Activated CD4-positive, alpha-beta T cell treated with anti-CD3 and anti-CD28 coated beads, Interleukin-2, amount 50 U/mL, for 48 hours (primary cell): ENCODE measurements at places on chromosomes 1 and 21.

GRCh38 chr1:32014199-32014947, 705 bp downstream of the KHDRBS1 start:
- peak; percentile 51 for DNase-seq

DNA sequence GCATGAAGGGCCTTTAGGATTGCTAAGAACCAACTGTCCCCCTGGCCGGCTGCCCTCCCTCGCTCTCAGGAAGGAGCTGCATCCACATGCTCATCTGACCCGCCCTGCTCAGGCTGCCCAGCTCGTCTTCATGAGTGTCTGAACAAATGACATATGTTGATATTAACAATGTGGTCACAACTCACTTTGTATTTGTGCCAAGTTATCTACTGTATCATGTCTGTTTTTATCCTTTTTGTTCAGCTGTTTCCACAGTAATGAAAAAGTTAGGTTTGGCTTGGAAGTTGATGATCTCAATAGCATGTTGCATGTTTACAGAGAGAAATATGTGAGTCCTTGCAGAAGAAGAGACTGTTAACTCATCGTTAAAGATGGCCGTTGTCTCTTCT, 75.1 kb downstream of the PHTF1 start:
- no peak for DNase-seq

DNA sequence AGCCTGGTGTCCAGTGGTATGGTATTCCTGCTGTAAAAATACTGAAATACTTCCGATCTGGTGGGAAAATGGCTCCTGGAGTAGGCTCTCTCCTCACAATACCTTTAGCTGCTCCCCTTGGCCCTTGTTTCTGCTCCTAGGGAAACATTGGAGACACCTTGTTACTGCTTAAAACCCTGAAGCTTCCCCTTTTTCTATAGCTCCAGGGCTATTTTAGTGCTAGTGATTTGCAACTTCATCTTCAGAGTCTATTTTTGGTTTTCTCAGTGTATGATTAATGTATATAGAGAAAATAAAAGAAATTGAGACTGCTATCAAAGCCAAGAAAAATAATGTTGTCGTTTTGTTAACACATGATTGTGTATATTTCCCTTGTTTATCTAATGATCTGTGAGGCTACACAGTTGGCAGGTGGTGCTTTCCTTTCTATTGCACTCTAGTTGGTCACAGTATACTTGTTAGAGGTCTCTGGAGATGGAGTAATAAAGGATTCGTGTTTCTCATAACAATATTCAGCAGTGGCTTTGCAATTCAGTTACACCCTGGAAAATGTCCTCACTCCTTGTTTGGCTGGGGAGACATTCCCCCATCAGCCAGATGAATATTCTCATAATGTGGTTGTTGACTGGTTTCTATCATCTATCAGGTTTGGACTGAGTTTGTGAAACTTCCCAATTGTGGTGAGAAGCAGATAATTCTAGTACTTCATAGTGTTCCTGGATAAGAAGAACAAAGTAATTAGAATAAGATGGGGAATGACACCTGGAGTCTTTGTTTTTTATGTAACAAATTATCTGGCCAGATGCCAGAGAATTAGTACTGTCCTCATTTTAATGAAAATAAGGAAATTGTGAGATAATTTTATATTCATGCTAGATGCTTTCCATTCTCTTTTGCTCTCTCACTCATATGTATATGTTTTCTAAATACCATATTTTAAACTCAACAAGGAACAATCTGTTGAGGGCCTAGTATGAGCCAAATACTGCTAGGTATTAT, 44.8 kb upstream of the CACYBP start:
- no peak for DNase-seq

GRCh38 chr1:30899577-30900389, 8.8 kb downstream of the SDC3 start:
- DNase-seq: no peak

- DNase-seq: no peak
Observed at GRCh38 chr1:30867537-30867936, 41.0 kb downstream of the SDC3 start.

DNA sequence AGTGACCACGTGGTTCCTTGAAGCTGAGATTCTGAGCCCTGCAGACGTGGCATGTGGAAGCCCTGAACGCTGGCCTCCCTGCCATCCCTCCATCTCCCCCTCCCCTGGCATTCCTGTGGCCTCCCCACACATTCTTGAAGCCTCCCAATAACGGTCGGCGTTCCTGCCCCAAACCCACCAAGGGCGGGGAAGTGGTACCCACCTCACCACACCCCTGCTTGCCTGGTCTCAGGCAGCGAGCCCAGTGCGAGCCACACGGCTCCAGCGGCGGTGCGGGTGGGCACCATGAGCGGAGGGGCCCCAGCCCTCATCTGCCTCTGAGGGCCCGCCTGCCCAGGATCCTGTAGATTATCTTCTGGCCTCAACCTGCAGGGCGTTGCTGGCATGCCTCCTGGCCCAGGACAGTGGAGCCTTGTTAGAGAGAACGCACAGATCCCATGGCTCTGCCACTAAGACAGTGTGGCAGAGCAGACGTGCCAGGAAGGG, 20.6 kb upstream of the PRELP start:
- DNase-seq: no peak

GRCh38 chr21:22450507-22450906, 1452.3 kb downstream of the NCAM2 start:
- DNase-seq: no peak

DNA sequence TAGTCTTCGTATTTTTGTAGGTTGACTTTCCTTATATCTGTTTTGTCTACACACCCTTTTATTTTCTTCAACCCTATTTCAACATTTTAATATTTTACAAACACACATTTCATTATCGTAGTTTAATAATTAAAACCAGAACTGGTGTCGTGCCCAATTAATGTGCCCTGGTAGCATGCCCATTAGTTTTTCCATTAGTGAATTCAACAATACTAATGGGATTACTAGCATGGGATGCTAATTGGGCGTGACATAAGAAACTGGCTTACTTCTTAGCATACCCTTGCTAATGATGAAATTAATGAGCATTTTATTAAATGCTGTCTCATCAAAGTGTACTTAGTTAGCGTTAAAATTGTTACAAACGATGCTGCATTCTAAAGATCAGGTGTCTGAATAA, 332.7 kb downstream of the USH2A start:
- no peak for DNase-seq

GRCh38 chr1:42240966-42241755, 76.6 kb upstream of the GUCA2A start:
- DNase-seq: no peak

- no peak for DNase-seq
Observed at GRCh38 chr1:231818337-231818736, 191.7 kb downstream of the DISC1 start.

GRCh38 chr21:38159355-38159754, 97.4 kb upstream of the KCNJ15 start:
- peak; percentile 54 for DNase-seq

DNA sequence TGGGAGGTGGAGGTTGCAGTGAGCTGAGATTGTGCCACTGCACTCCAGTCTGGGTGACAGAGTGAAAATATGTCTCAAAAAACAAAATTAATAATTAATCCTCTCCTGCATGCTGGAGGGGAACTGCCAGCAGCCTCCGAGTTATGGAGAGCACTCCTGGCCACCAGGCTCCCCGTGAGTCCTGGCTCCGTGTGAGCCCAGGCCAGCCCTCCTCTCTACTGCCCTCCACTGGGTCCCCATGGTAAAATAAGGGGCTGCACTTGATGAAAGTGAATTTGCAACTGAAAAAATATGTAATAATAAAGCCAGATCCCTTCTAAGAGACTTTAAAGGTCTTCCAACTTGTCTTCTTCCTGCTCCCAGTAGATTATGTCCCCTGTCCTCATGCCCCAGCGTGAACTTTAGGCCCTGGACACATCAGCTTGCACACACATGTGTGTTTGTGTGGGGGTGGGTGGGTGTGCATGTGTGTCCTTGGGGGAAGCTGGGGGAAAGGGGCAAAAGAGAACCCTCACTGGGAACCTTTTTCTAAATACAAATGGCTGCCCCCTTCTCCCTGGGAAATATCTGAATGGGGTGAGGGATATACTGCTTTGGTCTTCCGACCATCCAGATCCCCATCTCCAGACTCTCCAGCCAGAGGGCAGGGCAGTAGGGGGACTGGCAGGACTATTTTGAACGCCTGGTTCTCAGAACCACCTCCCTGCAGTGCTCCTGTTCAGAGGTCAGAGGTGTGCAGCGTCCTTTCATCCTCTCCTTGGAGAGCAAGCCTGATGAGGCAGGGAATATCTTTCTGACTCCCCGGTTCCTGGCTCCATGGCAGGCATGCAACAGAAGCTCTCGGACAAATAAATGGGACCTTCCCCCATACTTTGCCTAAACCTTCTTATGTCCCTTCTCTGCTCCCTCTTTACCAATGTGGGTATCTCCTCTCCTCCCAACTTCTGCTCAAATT, 26.2 kb downstream of the NEK2 start:
- DNase-seq: no peak

- DNase-seq: no peak
Observed at GRCh38 chr1:76802094-76802493, 65.2 kb upstream of the ST6GALNAC5 start.

DNA sequence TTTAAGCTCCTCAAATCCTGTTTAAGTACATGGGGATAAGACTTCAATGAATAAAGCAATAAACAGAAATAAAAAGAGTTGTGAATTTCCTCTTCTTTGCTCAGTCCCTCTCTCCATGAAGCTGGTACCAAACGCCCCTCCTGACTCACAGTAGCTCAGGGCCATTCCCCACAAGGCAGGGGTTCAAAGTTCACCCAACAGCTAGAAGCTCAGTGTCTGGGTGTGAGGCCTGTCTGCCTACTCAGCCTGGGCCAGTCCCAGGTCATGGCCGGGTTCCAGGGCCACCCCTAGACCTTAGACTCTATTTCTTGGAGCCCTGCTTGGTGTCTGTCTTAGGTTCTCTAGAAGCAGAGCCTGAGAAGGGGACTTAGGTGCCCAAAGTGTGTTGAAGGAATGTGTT, 251.5 kb downstream of the GRIK3 start:
- DNase-seq: no peak

DNA sequence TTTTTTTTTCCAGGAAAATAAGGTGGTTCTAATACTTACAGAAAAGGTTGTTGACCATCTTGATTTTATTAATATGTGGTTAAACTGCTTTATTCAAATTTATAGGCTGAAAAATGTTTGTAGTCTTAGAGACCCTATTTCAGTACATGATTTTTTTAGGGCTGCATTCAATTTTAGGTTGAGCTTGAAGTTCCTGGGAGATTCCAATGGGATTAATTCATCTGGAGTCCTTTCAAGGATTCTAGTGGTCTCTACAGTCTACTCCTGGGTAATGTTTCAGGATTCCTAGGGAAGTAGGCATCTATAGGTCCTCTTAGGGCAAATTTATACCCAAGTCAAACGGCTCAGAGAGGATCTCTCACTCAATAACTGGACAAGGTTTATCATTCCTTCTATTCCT, 126.7 kb downstream of the HMCN1 start:
- no peak for DNase-seq

DNA sequence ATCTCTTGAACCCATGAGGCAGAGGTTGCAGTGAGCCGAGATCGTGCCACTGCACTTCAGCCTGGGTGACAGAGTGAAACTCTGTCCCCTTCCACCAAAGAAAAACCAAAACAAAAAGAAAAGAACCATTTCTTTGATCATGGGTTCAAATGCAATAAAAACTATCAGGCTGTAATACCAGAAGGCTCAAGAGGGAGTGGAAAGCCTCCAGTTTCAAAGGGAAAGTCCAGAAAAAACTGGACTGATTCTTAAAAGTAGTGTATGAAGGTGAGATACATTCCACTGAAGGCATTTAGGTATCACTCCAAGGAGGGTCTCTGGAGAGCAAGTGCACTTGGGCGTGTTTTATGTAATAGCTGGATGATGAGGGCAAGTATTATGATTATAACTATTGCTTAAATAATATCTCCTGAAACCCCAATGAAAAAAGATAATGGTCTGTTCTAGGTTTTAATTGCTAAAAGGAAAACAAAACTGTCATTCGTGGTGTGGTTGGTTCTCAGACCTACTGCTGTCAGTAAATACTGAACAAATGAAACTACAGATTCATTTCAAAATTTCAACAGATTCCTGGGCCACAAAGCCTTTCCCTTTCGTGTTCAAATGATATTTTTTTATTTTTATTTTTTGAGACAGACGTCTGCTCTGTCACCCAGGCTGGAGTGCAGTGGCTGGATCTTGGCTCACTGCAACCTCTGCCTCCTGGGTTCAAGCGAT, 6.0 kb upstream of the CAMTA1 start:
- no peak for DNase-seq

GRCh38 chr1:40221977-40222772, 25.6 kb upstream of the TMCO2 start:
- no peak for DNase-seq

GRCh38 chr1:116916533-116917445, 7.1 kb downstream of the PTGFRN start:
- no peak for DNase-seq

DNA sequence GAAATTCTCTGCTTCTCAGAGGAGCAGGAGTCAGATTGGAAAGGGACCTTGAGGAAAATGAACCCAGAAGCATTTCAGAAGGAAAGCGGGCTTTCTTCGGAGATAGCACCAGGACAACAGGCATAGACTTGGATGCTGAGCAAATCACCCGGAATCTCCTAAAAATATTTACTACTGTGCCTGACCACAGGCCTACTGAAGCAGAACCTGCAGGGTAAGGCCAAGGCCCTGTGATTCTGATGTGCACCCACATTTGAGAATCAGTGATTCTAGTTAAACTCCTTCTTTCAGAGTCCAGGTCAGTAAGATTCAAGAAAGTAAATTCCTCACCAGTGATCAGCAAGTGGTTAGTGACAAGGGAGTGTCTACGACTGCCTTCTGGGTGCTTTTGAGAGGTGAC, 307.3 kb upstream of the DUSP10 start:
- no peak for DNase-seq

GRCh38 chr21:41726058-41726558, 40.7 kb downstream of the RIPK4 start:
- no peak for DNase-seq

- no peak for DNase-seq
Observed at GRCh38 chr1:52249831-52250230, 107.9 kb downstream of the ZFYVE9 start.

GRCh38 chr1:221810406-221810805, 68.5 kb upstream of the DUSP10 start:
- no peak for DNase-seq

DNA sequence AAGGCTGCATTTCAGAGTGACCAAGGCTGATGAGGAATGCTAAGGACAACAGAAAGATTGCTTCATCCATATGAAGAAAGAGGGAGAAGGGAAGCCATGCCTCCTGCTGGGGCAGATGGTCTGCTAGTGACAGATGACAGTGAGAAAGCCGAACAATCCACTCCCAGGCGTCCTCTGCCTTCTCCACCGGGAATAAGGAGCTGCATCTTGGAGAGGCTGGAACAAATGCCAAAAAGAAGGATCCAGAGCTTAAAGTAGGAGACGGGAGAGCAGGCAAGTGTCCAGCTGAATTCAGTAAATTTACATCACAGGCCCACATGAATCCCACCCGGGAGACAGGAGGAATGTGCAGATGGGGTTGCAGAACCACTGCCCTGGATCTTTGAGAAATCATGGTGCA, 33.4 kb downstream of the DDX20 start:
- no peak for DNase-seq

- no peak for DNase-seq
Observed at GRCh38 chr1:227318853-227319607, 738 bp upstream of the CDC42BPA start.

- DNase-seq: no peak
Observed at GRCh38 chr1:5628416-5628815, 363.8 kb downstream of the NPHP4 start.

GRCh38 chr1:6279066-6279465, 18.2 kb upstream of the GPR153 start:
- no peak for DNase-seq
